ENCODE measurements at places on chromosomes 2 and 18. TPM values are rescaled to one million over a fixed set of nuclear protein-coding genes. Genes with fewer than 3 reads are reported as not detected.
A peak's percentile ranks its signal among the peaks of the same experiment; 100 is the strongest.

The GPR35 gene
- total RNA-seq = 14.7 TPM

The FAM110C gene
- 10.2 TPM for total RNA-seq

The FAM161A gene
- 6.5 TPM for total RNA-seq

The MYL1 gene
- not detected for total RNA-seq

The SOCS6 gene
- 28.0 TPM for total RNA-seq

The NGEF gene
- 3.2 TPM for total RNA-seq

The TM4SF20 gene
- total RNA-seq = 44.6 TPM

GRCh38 chr2:40474306-40474705, 22.4 kb upstream of the SLC8A1 start:
- no peak for DNase-seq

GRCh38 chr18:47912343-47912742, 18.1 kb downstream of the SMAD2 start:
- peak; percentile 26 for DNase-seq

GRCh38 chr2:119820275-119820674, 60.6 kb downstream of the PTPN4 start:
- DNase-seq = peak; percentile 15
